ENCODE measurements at places on chromosomes 5 and 9.
A peak's percentile ranks its signal among the peaks of the same experiment; 100 is the strongest.

- DNase-seq: no peak
These were observed 49.1 kb downstream of the DOCK2 start for GRCh38 chr5:169686137-169686536.

- DNase-seq: no peak
These were observed 31.6 kb downstream of the ADRA1B start for GRCh38 chr5:159947708-159948358.

DNA sequence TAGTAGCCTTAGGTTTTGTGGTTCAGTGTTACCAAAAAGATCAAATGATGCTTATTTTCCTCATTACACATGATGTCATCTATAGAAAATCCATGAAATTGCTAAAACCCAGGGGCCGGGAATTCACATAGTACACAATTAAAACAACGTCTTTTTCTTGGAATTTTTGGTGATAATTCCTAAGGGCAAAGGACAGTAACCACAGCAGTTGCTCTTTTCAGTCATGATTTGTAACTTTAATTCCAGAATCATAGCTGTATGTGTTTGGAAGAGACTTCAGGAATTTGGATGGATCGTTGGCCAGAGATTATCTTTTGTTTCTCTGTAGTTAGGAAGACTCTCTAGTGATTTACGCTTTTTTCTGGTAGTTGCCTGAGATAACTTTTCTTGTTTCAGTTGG, 748.7 kb downstream of the TLE4 start:
- DNase-seq: no peak

- no peak for DNase-seq
These were observed 90.2 kb upstream of the TAS2R1 start for GRCh38 chr5:9720361-9720760.

DNA sequence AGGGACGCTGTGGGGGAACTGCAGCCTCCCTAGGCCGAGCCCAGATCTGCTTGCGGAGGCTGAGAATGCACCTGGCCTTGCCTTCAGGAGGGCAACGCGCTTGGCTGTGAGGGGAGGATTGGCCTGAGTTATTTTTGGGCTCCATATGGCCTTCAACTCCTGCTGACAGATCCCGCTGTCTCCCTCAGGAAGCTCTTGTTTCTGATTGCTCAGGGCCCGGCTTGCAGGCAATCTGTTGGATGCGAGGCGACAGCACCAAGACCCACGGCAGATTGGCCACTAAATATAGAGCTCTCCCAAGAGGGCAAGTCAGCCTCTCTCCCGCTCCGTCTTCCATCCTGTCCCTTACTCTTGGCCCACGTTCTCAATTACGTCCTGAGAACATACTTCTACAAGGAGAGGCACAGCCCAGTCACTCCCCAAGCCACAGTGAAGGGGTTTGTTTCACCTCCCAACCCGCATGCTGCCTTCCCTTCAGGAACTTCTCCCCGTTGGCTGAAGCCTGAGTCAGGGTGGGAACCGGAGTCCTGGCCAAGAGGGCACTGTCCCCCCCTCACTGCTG, 53.6 kb downstream of the RASGEF1C start:
- no peak for DNase-seq

- no peak for DNase-seq
These were observed 3.5 kb downstream of the PIP5K1B start for GRCh38 chr9:68708513-68708912.

- DNase-seq: no peak
These were observed 92.3 kb downstream of the HAPLN1 start for GRCh38 chr5:83628360-83628759.

GRCh38 chr5:9627541-9627940, 2.6 kb downstream of the TAS2R1 start:
- DNase-seq: no peak

- no peak for DNase-seq
These were observed 9.0 kb downstream of the FCN2 start for GRCh38 chr9:134889386-134890154.

DNA sequence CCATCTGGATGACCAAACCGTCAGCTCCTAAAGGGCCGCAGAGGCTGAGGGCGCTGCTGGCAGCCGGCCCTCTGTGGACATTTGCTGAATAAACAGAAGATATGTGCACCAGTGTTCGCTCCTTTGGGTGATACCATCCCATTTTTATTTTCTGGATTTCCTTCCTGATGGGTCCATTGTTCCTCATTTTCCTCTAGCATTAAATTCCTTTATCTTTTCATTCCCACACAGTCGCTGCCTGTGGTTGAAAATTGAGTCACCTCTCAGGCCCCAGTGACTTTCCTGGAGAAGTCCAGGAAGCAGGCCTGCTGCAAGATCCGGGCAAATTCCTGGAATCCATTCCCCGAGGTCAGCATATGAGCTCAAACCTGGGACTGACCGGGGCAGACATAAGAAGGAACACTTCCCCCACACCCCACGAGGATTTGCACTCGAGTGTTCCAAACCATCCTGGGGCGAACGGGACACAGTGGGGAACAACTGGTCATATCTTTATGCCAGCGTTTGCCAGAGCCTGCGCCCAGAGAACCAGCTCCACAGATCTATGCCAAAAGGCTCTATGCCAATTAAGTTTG, 86.7 kb upstream of the PCA3 start:
- no peak for DNase-seq

DNA sequence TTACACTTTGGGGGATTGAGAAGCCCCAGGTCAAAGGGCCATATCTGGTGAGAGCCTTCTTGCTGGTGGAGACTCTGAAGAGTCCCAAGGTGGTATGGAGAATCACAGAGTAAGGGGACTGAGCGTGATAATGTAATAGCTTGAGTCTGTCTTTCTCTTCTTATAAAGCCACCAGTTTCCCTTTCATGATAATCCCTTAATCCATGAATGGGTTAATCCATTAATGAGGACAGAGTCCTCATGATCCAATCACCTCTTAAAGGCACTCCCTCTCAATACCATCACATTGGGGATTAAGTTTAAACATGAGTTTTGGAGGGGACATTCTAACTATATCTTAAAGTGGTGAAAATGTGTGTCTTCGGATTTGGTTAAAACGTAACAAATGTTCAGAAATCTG, 21.5 kb downstream of the WDR36 start:
- DNase-seq: no peak

- DNase-seq: no peak
These were observed 3.1 kb downstream of the BSPRY start for GRCh38 chr9:113352411-113352810.

- DNase-seq: no peak
These were observed 48.7 kb upstream of the ZNF366 start for GRCh38 chr5:72555871-72556270.

- DNase-seq: no peak
These were observed 27.7 kb upstream of the SCGB3A1 start for GRCh38 chr5:180618829-180619562.

DNA sequence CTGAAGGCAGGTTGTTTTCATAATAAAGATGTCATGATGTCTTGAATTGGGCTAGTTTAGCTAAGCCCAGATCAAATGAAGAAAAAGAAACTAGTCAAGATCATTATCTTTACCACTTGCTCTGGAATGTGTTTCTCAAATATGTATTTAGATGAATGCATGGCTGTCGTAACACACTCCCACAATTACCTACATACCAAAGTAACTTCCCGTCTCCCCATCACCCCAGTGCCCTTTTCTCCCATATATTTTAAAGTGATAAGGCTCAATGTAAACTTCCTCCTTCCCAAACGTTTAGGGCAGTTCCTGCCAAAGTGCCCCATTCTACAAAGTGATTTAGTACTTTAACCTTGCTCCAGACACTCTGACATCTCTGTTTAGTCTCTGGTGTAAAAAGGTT, 61.4 kb downstream of the SLC1A3 start:
- no peak for DNase-seq

- DNase-seq: no peak
These were observed 5.0 kb downstream of the P4HA2 start for GRCh38 chr5:132222649-132223038.

DNA sequence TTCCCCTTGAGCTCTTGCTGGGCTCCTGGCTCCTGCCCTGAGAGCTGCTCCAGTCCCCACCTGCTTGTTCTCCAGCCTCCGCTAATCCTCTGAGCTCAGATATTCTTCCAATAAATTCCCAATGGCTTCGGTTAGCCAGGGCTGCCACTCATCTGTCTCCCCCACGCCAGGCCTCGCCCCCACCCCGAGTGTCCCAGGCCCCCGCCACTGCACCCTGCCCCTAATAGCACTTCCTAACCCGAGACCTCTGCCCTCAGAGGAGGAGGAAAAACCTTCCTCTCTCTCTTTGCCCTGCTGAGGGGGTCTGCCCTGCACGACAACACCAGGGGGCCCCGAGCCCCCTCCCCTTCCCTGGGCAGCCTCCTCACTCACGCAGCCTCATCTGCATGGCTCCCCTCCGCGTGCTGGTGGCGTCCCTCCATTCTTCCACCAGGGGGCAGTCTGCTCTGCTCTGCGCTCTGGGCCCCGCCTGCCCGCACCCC, 5.4 kb upstream of the LCN15 start:
- DNase-seq: peak; percentile 27

- no peak for DNase-seq
These were observed 26.2 kb downstream of the ZNF474 start for GRCh38 chr5:122155546-122155945.

DNA sequence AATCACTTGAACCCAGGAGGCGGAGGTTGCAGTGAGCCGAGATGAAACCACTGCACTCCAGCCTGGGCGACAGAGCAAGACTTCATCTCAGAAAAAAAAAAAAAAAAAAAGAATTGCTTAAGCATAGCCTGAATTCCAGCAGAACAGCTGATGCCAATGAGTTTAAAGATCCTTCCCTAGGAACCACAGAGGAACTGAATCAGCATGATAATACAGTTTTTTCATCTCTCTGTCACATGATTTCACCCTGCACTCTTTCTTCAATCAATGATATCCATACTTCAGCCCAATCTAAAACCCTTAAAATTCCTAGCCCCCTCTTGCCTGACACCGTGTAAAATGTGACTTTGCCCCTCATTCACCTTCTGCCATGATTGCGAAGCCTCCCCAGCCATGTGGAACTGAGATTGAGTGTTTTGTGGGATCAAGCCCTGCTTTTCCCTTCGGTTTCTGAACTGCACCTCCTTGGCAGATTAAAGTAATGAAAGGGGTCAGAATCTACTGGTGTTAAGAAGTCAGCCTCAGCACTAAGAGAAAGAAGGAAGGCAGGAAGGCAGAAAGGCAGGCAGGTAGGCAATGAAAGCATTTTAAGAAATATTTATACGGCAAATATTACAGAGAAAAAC, 20.9 kb upstream of the DMXL1 start:
- no peak for DNase-seq

- DNase-seq: no peak
These were observed 101.5 kb downstream of the PLPPR1 start for GRCh38 chr9:101130054-101130453.

DNA sequence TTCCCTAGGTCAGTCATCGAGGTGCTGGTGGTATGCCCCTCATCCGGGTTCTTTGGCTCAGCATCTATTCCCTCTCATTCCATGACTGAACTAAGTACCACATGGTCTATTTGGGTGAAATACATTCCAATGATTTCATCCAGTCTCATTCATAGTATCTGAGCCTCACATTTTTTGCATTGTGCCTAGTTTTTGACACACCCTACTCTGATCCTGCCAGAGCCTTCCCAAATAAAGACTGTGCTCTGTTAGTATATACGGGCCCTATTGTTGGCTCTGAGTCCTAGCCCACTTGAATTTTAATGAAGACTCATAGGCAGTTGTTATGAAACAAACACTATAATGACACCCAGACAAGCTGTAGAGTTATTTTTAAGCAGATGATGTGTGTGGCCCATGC, 740.7 kb downstream of the CETN3 start:
- DNase-seq: no peak

DNA sequence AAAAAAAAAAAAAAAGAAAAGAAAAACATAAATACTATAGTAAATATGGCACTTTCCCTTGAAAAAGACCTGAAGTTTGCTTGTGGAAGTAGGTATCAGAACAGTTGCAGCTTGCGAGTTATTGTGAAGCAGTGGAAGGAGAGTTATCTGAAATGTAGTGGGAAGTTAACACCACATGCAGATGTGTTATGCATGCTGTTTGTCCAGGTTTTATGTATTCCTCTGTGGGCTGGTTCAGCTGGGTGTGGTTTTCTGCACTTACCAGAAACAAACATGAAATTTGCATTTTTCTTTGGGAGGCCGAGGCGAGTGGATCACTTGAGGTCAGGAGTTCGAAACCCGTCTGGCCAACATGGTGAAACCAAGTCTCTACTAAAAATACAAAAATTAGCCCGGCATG, 42.1 kb upstream of the CTNNA1 start:
- DNase-seq: no peak

DNA sequence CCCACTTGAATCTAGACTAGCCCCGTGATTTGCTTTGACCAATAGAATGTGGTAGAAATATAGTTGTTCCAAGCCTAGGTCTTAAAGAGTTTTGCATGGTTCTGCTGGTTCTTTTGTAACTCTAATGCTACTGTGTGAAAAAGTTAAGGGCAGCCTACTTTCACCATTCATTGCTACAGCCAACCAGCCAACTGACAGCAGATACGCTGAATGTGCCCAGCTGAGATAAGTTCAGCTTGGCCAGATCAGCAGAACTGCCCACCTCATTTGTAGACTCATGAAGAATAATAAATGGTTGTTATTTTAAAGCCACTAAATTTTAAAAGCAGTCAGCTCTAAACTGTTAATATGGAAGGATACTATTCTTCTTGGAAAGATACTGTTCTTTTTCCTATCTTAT, 23.9 kb downstream of the NR3C1 start:
- DNase-seq: no peak

- no peak for DNase-seq
These were observed 16.1 kb downstream of the B4GALT1 start for GRCh38 chr9:33151007-33151557.

DNA sequence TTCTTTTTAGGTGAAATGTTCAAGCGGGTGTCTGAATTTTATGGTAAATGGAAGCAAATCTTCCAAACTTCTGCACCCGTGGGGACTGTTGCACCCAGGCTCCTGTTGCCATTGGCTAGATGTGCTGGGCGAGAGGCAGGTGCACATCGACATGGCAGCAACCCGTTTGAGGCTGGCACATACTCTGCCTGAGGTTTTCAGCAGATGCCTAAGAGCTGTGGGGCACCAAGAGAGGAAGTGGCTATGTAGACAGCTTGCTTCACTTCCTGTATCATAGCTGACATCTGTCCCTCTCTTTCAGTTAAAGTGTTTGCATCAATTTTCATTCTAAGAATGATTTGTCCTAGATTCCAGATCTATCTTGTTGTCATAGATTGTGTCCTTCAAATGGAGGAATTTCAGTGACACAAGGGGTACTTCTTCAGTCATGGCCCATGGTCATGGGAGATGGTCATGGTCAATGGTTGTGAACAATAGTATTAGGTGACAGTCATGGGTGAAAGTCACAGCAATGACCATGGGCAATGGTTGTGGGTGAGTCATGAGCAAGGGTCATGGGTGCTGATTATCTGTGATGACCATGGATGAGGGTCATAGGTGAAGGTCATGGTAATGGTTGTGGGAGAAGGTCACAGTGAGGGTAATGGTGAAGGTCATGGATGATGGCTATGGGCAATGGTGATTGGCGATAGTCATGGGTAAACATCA, 115.1 kb upstream of the IRX4 start:
- DNase-seq: no peak

- no peak for DNase-seq
These were observed 1989.3 kb upstream of the WWC1 start for GRCh38 chr5:166302166-166302565.

Measured in activated gamma-delta T cell treated with anti-CD3 and anti-CD28 coated beads, Interleukin-2, amount 50 U/mL, for 16 hours (primary cell).